Right ventricle myocardium superior (tissue), 1 donor: ENCODE measurements at places on chromosomes 5 and 9. TPM values are rescaled to one million over a fixed set of nuclear protein-coding genes. Genes with fewer than 3 reads are reported as not detected.

The GRM6 gene
- not detected for total RNA-seq

The SEMA6A gene
- 6.3 TPM for total RNA-seq

The ACER2 gene
- total RNA-seq, result 3.4 TPM

The FAM221B gene
- not detected for total RNA-seq

The ADAMTSL2 gene
- 8.1 TPM for total RNA-seq

The PCDHGA6 gene
- total RNA-seq, result 6.7 TPM
